ENCODE measurements at places on chromosomes 7 and 10.

DNA sequence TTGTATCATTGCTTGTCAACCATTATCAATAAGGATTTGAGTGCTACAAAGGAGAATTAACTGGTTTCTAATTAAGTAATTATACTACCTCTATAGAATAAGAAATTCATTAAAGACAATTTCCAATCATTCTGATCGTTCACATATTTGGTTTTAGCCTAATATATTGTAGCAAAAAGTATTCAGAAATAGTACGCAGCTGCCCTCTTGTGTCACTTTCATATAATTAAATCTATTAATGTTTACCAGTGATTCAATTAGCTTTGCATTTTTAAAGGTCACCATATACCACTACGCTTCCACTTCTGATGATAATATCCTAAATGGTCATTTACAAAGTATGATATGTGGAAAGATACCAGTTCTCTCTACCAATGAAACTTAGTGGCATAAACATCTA is 128.3 kb downstream of the NEBL start:
- DNase-seq: peak; percentile 21

GRCh38 chr7:91995391-91996105 is 54.9 kb downstream of the AKAP9 start:
- DNase-seq: no peak

- DNase-seq: no peak
Observed at GRCh38 chr7:44182827-44183226, 6.4 kb downstream of the GCK start.

GRCh38 chr7:85821926-85822325 is 635.1 kb upstream of the SEMA3D start:
- DNase-seq: no peak

DNA sequence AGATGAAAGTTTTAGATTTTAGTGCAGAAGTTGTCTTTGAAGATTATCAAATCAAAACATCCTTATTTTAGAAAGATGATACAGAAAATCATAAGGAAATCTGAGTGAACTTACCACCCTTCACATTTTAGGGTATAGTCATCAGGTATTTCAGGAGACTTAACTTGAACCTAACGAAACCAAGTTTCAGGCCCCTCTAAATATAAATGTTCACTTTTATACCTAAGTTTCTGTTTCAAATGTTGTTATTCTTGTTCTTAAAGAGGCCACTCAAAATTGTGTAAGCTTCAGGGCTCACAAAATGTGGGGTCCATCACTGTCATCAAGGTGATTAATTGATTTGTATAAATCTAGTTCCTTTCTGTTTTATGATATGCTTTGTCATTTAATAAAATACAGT is 216.2 kb downstream of the KIAA1217 start:
- no peak for DNase-seq

DNA sequence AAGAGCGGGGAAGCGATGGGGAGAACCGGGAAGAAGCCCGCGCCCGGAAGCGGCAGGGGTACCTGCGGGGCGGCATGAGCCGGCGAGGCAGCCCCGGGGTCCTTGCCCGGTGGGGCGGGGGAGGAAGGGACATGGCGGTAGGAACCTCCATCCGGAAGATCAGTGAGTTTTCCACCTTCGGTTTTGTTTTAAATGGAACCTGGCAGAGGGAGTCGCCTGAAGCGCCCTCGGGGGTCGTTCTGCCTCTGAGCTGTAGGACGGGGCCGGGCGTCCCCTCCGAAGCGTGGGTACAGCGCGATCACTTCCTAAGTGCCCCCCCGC is 471 bp downstream of the PFKP start:
- peak; percentile 71 for DNase-seq

- no peak for DNase-seq
Observed at GRCh38 chr10:113099431-113100183, 149.6 kb downstream of the TCF7L2 start.

DNA sequence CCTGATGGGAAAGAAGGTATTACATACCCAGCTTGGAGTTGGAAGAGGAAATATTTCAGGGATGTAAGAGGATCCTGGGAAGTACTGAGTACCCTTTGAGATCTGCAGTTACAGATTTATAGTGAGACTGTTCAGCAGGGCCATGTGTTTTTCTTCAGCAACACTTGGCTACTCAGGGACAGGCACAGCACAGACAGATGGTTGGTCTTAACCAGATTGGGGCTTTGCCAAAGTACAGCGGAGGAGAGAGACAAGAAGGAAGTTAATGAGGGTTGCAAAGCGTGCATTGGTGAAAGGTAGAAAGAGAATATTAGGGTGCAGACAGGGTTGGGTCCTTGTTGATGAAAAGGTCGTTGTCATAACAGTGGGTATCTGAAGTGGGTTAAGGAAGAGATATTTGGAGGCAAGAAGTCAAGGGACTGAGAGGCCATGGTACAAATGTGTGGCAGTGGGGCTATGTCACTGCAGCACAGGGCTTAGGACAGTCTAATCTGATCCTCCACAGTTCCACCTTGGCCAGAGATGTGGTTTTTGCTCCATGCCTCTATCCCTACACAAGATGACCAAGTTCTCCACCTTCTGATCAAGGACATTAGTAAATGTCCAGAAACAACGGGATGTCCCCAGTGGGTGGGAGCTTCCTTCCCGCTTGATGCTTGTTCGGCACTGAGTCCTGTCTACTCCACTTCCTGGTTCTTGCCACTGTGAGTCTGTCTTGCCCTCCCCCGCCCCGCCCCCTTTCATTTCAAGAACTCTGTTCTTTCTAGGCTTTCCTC is 18.9 kb upstream of the DNAJC1 start:
- peak; percentile 16 for DNase-seq

DNA sequence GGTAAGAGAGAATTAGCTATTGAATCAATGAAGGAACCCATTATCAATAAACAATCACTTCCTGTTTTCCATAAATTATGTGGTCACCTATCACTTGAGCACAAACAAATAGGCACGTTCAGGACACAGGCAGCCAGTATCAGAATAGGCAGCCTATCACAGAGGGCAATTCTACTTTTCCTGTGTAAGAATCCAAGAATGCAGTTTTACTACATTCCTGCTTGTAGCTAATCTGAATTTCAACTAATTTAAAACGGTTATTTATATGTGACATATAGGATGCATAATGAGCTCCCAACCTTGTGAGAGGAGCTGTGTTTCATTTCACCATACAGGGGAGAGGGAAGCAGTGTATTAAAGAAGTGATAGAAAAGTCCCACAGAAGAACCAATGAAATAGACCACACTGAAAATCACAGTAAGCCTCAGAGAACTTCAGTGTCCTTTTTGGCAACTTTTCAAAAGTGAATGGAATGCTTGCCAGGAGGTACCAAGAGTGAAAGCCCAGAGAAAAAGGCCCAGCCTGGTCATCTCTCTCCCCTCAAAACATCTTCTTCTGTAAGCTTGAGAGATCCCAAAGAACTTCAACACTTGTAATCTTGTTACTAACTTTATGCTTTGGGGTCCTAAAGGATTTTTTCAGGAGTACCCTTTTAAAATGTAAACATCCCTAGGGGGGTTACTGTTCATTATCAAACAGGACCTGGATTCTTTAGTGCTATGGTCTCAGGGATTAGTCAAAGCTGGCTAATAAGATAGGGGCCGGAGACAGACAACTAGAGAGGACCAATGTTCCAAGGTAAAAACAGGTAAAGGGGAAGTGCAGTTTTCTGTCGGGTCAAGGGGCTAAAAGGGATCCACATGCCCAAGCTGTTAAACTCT is 1.3 kb downstream of the IMMP2L start:
- no peak for DNase-seq

DNA sequence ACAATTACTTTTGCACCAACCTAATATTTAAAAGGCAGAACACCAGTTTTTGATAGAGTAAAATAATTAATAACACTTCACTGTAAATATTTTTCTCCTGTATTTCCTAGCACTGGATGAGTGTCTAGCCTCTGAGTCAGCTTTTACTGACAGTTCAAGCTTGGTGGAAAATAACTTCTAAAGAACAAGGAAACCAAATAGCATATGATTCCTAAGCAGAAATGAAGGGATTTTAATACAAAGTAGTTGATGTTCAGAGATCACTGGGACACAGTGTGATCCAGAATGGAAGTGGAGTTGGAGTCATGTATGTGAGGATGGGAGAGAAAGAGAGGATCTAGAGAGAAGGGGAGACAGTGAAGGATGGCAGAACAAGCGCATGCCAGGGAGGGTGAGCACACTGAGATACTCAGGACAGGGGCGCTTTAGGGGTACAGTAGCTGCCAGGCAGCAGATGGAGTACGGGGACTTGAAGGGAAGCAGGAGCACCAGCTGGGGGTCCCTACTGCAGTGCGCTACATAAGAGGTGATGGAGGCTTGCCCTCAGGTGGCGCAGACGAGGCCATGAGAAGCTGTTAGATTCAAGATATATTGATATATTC is 117.9 kb upstream of the KLF6 start:
- DNase-seq: no peak

DNA sequence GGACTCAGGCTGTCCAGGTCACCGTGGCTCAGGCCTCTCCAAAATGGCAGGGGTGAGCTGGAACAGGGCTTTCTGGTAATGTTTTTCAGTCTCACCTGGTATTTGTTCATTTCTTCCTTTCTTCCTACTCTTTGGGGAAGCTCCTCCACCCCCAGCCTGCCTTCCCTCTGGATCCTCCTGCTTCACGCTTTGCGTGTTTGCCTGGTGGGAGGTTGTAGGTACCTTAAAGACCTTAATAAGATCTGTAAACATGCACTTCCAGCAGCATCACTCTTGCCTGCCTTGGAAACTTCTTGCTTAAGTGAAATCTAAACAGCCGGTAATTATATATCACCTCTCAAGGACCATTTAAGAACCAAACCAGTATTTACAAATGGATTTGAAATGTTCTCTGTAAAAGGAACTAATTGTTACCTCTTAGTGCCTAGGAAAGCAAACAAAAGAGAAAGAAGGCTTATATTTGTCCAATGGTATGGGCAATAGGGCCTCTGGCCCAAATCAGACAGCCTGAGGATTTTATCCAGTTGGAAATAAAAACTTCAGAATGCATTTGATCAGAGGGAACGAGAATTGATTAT is 339.9 kb downstream of the CCSER2 start:
- no peak for DNase-seq

DNA sequence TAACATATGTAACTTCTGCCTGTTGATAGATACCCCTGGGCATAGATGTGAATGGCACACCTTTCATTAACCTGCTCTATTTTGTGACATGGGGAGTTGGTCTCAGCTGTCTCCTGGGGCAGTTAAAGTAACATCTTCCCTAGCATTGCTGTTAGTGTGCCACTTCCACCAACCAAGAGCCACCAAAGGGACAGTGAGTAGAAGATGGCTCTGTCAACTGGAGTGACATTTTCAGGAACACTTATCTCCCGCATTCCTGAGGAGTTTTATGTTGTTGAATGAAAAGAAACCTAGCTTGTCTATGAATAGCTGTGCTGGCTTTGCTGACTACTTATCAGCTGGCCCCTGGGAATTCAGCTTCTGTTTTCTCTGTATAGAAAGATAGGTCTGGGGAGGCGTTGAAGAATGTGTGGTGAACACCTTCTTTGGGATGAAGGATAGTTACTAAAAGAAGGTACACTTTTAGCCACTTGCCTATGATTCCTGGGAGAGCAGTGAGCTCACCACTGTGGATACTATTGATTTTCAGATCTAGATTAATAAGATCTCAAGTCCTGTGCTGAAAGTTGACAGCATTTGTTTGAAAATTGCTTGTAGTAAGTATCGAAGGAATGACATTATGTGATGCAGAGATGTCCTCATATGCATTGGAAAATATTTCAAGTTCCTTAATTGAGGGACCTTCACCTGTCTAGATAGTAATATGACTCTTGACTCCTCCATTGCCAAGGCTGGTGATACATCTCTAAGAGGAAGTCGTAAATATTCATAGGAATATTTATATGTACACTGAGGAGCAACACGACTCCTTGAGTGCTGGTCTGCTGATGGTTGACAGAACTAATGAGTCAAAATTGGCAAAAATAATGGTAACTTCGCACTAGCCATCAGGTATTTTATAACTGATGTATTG is 7.6 kb downstream of the STARD3NL start:
- DNase-seq: no peak

DNA sequence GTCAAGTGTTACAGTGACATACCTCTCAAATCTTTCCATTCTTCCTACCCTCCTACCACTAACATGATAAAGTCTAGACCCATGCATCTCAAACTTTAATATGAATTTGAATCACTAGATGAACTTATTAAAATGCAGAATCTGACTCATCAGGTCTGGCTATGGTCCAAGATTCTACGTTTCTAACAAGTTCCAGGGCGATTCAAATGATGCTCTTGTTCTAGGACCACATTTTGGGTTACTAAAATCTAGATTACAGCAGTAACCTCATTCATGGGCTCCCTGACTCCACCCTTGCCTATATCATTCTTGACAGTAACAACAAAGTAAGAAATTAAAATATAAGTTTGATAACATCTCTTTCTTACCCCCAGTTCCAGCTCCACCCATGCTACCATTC is 124.8 kb upstream of the LSM8 start:
- DNase-seq: no peak

- no peak for DNase-seq
Observed at GRCh38 chr7:26188957-26189541, 11.5 kb downstream of the HNRNPA2B1 start.

DNA sequence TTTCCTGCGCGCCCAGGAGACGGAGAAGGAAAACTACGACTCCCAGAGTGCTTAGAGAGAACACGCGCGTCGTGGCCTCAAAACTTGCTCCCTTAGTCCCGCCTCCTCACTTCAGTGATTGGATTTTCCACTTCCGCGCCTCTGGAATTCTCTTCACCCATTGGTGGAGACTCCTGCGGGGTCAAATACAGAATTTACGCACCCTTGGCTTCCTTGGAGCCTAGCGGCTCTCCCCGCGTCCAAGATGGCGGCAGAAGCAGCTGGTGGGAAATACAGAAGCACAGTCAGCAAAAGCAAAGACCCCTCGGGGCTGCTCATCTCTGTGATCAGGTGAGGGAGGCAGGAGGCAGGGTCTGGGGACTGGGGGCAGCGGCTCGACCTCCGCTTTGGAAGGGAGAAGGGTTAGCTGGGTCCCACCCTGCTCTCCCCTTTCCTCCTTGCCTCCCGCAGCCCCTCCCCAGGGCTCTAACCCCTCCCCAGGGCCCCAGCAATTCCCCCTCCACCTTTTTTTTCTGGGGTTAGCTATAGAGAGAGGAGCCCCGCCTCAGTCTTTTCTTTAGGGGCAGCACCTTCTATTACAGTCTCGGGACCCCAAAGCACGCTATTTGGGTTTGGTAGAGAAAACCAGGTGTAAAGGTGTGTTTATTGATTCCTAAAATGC is at the start of gene EXOC4:
Gene EXOC4, plus strand, starts transcription at position 221 of the 661 bp plus-strand sequence.
- peak; percentile 97 for DNase-seq

DNA sequence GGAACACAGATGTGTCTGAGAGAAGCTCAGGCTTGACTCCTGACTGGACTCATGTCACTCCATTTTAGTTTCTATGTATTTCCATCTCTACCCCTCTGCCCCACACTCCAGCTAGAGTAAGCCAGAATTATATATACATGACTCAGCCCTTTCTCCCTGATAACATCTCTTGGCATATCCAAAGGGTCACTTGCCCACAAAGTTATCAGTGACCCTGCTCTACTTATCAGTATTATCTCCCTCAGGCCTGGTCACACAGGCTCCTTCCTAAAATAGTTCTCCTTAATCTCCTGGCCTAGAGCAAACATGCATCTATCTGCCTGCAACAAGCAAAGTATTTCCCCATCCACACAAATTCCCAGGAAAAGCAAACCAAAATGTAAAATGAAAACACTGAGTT is 598.3 kb downstream of the SUGCT start:
- no peak for DNase-seq

GRCh38 chr7:159027789-159028507 is 116.7 kb downstream of the VIPR2 start:
- peak; percentile 34 for DNase-seq

- no peak for DNase-seq
Observed at GRCh38 chr7:130971297-130971696, 237.3 kb upstream of the KLF14 start.

GRCh38 chr10:22780474-22780885 is 66.1 kb upstream of the PIP4K2A start:
- DNase-seq: no peak

- DNase-seq: no peak
Observed at GRCh38 chr10:34768972-34769330, 46.1 kb downstream of the PARD3 start.
